ENCODE measurements at places on chromosomes 2 and 18. TPM values are rescaled to one million over a fixed set of nuclear protein-coding genes. Genes with fewer than 3 reads are reported as not detected.
A peak's percentile ranks its signal among the peaks of the same experiment; 100 is the strongest.

The KIF1A gene
- total RNA-seq: 0.40 TPM

- DNase-seq: no peak
These were observed 425.5 kb downstream of the TSN start for GRCh38 chr2:122180972-122181371.

The OR6B2 gene
- not detected for total RNA-seq

DNA sequence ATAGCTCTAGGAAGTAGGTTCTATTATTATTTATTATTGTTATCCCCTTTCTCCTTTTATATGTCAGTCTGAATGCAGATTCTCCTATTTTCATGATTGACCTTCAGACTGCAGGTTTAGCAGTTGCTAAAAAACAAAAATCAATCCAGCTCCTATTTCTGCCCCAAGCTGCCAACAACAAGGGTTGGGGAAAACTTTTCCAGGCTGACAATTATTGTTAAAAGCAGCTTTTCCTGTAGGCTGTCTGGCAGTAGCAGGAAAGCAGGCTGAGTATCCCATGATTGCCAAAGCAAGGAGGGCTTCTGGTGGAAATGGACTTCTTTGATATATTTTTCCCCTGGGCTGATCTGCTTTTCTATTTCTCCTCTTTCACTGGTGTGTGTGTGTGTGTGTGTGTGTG is 78.0 kb upstream of the CTLA4 start:
- no peak for DNase-seq

DNA sequence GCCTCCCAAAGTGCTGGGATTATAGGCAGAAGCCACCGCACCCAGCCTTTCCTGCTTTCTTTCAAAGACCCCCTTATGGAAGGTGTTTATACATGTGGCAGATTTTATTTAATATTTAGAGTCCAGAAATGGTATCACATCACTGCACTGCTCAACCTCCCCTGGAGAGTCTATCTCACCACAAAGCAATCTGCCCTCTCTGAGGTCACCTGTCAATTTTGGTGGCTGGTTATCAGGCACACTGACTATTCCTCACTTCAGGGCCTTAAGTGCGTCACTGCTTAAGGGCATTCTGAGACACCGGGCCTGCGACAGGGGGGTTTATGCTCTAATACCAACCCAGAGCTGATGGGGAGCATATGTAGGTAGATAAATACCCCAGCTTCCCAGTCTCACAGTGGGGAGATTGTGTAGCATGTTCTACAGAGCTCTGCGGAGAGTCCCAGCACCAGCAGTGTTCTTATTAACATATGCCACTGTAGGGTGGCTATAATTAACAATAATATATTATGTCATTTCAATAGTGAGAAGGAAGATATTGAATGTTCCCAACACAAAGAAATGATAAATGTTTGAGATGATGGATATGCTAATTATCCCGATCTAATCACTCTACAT is 42.7 kb upstream of the ZDBF2 start:
- no peak for DNase-seq

DNA sequence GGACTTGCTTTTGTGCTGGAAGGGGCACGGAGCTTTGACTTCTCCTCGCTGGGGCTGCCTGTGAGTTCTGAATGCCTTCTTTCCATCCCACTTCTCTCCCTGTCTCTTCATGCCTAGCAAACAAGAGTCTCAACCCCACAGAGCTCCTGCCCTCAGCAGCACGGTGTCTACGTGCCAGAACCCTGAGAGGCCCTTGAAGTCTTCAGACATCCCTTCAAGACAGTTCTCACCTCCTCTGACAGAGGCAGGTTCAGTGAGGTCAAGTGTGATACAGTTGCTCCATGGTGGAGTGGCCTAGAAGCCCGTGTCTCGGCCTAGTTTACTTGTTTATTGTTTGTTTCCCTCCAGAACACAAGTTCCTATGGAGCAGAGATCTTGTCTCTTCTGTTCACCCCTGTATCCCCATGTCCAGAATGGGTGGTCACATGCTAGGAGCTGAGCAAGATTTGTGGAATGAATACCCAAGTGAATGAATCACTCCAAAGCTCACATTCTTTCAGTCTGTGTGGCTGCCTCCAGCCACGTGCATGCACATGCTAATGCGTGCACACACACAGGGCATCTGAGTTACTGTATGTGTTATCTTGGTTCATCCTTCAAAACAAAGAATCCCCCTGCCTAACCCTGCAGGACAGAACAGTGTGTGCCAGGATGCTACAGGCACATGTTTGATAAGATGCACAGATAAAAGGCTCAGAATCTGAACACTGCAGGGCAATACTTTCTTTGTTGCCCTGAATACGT is 391.6 kb downstream of the NBAS start:
- DNase-seq: peak; percentile 87

DNA sequence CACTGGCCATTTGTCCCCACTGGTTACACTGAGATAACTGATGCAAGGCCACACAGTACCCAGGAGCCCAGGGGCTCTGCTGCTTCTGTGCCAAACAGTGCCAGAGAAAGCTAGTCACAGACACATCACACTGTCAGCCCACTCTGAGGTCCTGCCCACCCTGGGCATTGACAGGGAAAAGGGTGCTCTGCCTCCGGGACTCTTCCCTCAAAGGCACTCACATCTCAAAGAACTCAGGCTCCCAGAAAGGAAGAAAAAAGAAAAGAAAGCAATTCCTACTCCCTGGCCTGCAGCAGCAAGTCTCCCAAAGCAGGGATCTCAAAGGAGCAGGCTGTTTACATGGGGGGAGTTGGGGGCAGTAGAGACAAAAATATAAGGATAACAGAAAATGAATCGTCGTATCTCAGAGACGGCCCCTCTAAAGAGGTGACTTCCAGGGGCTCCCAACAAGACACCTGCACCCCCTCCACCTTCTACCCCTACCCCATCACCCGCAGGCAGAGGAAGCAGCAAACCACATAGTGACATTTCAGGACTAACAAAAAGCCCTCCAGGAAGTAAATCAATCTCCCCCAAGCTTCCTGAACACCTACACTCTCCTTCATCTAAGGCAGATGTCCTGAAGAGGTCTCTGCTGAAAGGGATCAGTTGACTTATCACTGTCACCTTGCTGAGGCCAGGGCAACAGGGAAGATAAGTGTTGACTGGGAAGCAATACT is 247.6 kb downstream of the TNS1 start:
- no peak for DNase-seq

GRCh38 chr2:125455110-125455509 is 1200.8 kb upstream of the GYPC start:
- DNase-seq: no peak

- DNase-seq: no peak
These were observed 518.2 kb upstream of the SOX11 start for GRCh38 chr2:5173876-5174535.

- DNase-seq: no peak
These were observed 132.1 kb upstream of the MAP3K20 start for GRCh38 chr2:172943539-172943938.

GRCh38 chr2:121873864-121874263 is 118.4 kb downstream of the TSN start:
- no peak for DNase-seq

DNA sequence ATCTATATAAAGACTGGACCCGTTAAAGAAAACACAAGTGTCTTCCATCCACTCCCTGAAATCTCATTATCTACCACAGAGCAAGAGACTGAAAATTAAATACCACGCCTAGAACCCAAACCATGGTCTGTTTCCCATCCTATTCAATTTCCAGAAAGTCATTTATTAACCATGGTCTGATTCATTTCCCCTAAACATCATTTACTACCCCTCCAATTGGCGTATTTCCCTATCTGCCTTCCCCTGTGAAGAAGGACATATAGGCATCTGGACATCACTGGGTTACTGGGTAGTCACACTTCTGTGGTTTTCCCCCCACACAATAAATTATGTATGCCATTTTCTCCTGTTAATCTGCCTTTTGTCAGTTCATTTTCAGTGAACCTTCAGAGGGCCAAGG is 30.8 kb downstream of the CCDC93 start:
- peak; percentile 25 for DNase-seq

DNA sequence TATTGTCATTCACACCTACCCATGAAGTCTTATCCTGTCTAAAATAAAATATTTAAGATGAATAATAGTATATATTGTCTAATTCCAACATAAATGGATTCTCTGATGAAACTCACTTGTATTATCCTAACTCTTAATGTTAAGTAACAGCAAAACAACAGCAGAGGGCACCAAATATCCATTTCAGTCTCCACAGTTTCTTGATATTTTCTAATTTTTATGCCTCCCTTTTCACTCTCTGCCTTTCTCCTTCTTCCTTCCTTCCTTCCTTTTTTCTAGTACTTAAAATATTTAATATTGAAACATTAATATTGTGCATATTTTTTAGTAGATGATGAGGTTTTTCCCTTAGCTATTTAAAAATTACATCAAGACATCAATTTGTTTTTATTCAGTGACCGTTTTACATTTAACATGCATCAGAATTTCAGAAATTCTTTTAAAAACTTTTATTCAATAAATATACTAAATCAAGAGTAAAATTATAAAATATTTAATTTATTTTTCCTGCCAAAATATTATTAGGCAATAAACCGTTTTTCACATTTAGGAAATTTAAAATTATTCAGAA is 97.6 kb downstream of the WDR7 start:
- peak; percentile 63 for DNase-seq

DNA sequence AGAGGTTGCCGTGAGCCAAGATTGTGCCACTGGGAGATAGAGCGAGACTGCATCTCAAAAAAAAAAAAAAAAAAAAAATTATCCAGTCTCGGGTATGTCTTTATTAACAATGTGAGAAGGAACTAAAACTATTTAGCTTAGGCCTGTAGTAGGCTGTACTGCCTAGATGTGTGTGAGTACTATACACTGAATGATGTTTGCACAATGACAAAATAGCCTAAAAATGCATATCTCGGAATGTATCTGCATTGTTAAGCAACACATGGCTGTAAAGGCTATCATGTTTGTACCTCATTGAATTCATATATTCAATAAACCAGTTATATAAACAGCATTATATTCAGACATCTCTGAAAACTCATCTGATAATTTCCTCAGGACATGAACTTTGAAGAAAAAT is 191.2 kb upstream of the SESTD1 start:
- DNase-seq: peak; percentile 91

DNA sequence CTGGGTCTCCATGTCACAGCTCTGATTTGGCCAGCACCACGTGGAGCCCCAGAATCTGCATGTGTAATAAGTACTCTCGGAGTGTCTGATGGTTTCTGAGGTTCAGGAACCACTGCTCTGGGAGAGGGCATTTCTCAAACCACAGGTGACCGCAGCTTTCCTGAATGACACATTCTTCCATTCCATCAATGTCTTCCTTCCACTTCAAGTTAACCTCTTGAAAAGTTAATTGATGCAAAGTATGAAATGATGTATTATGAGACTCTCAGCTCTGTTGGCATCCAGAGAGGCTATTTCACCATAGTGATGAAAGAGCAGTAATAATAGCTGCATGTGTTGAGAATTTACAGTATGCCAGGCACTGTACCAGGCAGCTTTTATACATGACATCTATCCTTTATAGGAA is 61.3 kb upstream of the CRIM1 start:
- no peak for DNase-seq

The REG3A gene
- not detected for total RNA-seq

The PLEKHH2 gene
- total RNA-seq: 2.7 TPM

Measured in PC-3 (cell line).